NCI-H1092 treated with DMSO at 0.1 percent for 48 hours (cell line): ENCODE measurements at places on chromosomes 1 and 21.

GRCh38 chr1:10185759-10186158 is 24.6 kb upstream of the KIF1B start:
- no peak for DNase-seq

- no peak for DNase-seq
Observed at GRCh38 chr1:183831311-183831710, 26.4 kb downstream of the RGL1 start.

DNA sequence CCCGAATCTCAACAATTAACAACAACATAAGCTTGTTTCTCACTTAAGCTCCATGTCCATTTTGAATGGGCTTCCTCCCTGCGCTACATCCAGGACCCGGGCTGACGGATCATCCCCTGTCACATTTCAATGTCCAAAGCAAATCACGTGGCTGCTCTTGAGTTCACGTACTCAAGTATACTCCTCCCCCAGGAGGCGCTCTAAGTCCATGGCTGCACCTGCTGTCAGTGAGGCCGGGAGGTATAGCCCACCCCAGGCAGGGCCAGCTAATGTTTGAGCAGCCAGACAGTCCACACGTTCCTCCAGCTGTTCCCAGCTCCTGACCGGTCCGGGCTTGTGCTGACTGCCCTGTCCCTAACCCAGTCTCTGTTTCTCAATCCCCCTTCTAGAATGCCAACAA is 220.8 kb downstream of the SLC35F3 start:
- DNase-seq = peak; percentile 53

GRCh38 chr21:19864476-19864875 is 1133.7 kb upstream of the NCAM2 start:
- peak; percentile 9 for DNase-seq

- DNase-seq = no peak
Observed at GRCh38 chr21:25573409-25574206, 33.7 kb downstream of the MRPL39 start.

- no peak for DNase-seq
Observed at GRCh38 chr1:157110686-157111085, 11.1 kb upstream of the ETV3L start.

DNA sequence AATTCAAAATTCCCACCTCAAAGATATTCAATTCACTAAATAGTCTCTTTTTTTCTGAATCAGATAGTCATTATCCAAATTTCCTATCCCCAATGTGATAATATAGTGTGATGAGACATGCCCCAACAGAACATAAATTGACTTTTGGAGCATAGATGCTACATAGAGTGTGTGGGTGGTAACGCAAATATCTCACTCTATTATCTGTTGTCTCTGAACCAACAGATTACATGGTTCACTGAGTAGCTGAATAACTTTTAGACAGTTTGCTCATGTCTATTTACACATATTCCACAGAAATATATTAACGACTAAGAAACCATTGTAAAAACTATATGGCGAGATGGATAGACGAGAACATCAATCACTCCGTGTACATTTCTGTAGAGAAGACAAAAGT is 209.9 kb downstream of the BARHL2 start:
- no peak for DNase-seq

DNA sequence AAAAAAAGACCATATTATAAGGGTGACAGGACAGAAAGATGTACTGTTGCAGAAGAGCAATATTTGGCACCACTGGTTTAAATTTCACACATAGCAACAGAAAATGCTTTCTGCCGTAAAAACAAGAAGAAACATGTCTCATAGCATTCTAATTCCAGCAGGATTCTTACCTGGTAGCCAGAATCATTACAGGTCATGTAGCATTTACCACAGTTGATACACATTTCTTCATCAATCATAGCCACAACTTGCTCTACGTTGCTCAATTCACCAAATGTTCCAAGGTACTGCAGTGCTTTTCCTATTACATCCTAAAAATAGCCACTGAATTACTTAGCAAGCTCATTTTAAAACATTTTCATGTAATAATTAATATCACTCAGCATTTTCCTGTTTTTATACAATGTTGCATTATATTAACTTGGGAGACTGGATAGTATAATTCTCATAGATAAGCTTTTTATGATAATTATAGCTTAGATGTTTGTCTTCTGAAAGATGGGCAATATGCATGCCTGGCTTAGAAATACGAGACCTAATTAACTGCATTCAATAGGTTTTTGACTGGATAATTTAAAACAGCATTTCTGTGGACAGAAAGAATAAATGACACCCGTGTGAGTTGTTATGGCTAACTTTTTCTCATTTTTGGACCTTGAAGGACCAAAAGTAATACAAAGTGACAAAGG is 360.7 kb downstream of the PTBP2 start:
- no peak for DNase-seq

GRCh38 chr1:93244298-93245069 is 64.0 kb downstream of the CCDC18 start:
- DNase-seq = no peak

DNA sequence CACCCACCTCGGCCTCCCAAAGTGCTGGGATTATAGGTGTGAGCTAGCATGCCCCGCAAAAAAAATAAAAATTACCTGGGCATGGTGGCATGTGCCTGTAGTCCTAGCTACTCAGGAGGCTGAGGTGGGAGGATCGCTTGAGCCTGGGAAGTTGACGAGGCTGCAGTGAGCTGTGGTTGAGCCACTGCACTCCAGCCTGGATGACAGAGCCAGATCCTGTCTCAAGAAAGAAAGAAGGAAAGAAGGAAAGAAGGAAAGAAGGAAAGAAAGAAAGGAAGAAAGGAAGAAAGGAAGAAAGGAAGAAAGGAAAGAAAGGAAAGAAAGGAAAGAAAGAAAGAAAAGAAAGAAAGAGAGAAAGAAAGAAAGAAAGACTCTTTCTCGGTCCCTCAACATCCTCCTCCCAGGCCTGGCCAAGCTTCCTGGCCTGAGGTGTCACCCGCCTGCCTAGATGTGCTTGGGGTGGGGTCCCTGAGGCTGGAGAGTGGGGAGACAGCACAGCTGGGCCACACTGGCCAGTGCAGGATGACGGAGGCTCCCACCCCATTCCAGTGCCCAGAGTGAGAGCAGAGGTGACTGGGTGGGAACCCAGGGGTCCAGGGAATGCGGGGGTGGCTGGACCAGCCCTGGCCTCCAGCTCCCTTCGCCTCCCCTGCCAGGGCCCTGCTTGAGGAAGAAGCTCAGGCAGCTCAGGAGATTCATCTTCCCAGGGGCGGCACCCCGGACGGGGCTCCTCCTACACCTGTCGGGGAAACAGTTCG is 10.2 kb upstream of the GNB1 start:
- no peak for DNase-seq

GRCh38 chr1:212976586-212976985 is 26.2 kb downstream of the VASH2 start:
- no peak for DNase-seq

DNA sequence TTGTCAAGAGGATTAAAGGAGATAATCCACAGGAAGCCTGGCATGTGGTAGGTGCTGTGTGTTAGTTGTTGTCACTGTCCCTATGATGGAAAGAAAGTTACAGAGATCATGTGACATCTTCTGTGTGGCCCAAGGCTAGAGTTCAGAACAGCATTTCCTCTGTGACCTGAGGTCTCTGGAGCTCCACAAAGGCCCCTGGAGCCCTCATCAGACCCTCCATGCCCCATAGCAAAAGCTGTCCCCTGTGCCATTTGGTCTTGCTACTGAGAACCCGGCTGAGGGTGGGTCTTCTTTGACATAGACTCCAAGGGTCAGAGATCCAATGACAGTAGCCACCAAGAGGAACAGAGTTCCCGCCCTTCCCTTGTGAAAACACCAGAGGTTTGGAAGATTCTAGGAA is 8.1 kb downstream of the CELA2B start:
- DNase-seq = no peak

GRCh38 chr1:204725821-204726448 is 40.4 kb upstream of the LRRN2 start:
- DNase-seq = no peak

GRCh38 chr1:164834641-164835040 is 275.7 kb downstream of the PBX1 start:
- no peak for DNase-seq
